ENCODE measurements at places on chromosomes 6 and 20. TPM values are rescaled to one million over a fixed set of nuclear protein-coding genes. Genes with fewer than 3 reads are reported as not detected.

- no peak for DNase-seq
Observed at GRCh38 chr6:87291883-87292282, 30.5 kb upstream of the SMIM8 start.

DNA sequence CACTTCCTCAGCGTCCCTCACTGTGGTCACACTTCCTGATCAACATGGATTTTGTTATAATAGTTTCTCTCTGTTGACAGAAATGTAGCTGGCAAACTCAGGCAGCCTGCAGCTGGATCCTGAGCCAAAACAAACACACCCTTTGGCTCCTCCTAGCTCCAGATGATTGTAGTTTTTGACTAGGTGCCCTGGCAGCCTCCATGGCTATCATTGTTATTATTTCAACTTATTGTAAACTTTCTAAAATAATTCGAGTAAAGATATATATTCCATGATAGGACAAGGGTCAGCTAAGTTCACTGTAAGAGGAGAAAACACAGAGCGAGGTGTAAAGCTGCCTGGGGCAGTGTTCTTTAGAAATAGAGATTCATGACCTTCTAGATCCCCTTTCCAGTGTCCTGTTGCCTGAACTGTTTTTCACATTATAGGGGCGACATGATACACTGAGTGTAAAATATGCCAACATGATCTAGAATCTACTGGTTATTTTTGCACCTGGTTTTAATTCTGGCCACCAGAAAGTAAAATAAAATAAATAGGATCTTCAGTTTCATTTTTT is 98.2 kb upstream of the HDGFL1 start:
- DNase-seq: no peak

DNA sequence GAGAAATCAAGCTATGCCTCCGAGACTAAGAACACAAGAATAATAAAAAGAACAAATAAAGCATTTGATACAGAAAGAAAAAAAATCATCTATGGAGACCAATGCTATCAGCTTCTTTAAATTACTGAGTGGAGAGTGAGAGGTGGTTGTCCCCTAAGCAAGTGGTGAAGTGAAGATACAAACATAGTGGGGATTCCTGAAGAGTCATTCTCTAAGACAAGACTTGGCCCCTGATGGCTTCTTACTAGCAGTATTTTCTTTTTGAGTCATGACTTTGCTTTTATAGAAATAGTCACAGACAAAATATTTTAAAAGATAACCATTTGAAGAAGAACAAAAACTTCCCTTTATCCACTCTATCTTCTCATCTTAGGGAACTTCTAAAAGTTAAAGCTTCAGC is 261.4 kb upstream of the PRDM1 start:
- DNase-seq: no peak

Gene MOG
- polyA plus RNA-seq: not detected

DNA sequence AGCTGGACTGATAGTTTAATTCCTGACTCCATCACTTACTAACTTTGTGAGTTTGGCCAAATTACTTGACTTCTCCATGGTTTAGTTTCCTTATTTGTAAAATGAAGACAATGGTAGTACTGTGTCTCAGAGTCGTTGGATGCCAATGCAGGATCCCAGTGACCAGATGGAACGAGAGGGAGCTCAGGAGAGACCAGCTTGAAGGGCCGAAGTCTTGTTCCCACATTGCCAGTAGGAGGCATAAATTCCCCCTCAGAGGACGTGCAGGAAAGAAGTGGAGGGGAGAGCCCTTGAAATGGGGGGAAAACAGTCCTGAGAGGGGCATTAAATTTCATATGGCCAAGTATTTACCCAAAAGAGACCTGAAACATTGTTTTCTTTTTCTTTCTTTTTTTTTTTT is 2.1 kb upstream of the MUC22 start:
- no peak for DNase-seq

Gene POLH
- 10.1 TPM for polyA plus RNA-seq

Gene SMLR1
- 0.10 TPM for polyA plus RNA-seq

DNA sequence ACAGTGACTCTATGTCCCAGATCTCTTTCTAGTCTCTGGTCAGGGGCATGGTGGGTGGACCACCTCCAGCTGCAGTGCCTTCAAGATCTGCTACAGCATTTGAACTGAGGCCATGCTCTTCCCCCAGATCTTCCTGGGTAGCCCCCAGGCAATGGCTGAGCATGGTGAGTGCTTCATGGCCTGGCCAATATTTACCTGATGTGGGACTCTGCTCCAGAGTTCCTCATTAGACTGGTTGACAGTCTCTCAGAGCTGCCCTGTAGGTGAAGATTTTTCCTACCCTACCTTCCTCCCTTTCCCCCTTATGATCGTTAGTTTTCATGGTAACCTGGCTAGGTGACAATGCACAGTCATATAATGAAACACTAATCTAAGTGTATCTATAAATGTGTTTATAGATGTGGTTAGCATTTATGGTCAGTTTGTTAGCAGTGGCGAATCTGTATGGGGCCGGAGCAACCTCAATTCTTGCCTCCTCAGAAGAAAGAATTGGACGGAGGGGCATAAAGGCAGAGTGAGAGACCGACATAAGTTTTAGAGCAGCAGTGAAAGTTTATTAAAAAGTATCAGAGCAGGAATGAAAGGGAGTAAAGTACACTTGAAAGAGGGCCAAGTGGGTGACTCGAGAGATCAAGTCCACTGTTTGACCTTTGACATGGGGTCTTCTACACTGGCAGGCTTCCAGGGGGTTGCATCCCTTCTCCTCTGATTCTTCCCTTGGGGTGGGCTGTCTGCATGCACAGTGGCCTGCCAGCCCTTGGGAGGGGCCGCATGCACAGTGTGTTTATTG is 256.3 kb downstream of the CD83 start:
- no peak for DNase-seq

Gene MEP1A
- not detected for polyA plus RNA-seq

DNA sequence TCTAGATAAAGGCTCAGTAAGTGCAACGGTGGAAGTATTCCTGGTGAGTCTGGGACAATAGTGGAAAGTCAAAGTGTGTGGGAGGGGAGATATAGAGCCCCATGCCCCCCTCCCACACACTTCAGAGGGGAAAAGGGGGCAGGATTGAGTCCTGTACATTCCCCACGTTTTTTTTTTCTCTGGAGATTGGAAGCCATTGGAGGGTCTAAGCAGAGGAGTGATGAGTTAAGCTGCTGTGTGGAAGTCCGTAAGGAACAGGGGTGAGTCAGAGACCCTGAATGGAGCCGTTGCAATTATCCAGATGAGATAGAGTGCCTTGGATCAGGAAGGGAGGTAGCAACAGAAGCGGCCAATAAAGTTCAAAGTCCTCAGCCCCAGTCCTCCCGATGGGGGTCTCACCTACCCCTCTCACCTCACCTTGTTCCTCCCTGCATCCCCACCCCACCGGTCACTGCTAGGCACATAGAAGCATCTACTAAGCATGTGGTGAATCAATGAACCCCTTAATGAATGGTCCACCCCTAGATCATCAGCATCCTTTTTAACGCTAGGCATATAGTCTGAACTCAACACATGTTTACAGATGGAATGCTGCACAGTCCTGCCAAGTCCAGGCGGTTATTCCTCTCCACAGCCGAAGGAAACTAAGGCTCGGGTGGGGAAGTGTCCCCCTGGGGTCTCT is 662 bp upstream of the SLC9A8 start:
- DNase-seq: no peak

- DNase-seq: no peak
Observed at GRCh38 chr6:141301779-141302178, 830.9 kb upstream of the GJE1 start.

Gene BPIFB2
- not detected for polyA plus RNA-seq

Gene SLC22A1
- 0.85 TPM for polyA plus RNA-seq

DNA sequence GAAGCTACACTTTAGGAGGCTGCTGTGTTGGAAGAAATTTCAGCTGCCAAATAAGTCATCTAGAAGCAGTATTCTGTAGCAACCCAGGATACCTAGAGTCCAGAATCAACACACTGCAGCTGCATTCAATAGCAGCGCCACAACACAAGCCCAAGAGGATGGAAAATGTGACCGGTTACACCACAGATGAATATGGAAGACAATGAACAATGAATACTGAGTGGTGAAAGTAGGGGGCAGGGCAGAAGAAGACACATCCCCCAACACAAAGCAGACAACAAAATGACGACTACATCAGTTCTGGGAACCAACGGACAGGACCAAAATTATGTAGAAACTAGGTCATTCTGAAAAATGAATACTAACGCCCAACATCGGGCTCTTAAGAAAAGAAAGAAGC is 38.2 kb downstream of the KIF6 start:
- no peak for DNase-seq

GRCh38 chr20:34824452-34824805 is 1.0 kb downstream of the NCOA6 start:
- no peak for DNase-seq

DNA sequence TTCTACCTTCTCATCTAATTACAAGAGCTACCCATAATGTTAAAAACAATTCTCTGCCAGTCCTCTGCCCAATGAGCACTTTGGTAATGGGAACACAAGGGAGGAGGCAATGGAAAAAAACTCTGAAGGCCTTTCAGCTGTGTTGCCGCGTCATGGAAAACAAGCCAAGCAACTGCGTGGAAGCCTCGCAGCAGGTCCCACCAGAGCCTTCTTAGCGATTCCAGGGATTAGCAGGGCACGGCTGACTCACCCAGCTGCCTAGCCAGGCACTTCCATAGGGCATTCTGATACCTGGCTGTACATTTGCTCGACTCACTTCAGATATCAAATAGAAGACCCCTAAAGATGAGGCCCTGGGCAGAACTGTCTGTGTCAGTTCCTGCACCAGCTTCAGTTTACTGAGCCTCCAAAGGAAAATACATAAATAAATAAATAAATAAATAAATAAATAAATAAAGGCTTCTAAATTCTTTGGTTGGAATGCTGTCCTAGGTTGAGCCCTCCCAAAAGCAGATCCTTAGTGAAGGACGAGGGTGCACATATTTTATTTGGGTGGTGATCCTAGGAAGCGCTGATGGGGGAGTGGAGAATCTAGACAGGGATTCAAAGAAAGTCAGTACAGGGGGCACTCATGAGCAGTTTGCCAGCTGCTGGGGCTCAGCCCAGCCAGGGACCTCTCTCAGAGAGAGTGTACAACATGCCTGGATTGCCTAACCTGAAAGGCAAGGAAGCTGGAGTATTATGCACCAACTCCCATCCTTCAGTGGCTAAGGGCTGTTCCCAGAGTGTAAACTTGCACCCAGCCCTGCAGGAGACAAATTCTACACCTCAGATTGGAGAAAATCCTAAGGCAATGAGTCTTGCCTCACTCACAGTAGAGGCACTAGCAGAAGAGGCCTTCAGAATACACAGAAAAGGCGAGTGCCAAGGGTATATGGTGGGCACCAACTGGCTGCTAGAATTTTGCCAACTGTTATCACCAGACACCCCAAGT is 18.2 kb downstream of the SNAP25 start:
- no peak for DNase-seq

GRCh38 chr6:16338577-16339264 is 100.3 kb downstream of the GMPR start:
- DNase-seq: no peak

DNA sequence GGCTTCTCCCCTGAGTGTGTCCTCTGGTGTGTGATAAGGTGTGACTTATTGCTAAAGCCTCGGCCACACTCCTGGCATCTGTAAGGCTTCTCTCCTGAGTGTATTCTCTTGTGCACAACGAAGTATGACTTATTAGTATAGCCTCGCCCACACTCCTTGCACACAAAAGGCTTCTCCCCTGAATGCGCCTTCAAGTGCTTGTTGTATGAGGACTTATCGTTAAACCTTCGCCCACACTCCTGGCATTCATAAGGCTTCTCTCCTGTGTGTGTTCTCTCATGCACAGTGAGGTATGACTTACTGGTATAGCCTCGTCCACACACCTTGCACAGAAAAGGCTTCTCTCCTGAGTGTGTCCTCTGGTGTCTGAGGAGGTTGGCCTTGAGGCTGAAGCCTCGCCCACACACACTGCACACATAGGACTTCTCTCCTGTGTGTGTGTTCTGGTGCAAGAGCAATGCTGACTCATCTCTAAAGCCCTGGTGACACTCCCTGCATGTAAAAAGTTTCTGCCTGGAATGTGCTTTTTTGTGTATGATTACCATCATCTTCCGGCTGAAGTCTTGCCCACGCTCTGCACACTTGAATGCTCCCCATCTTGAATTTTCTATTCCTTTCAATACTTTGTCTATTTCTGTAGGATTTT is 20.4 kb downstream of the ZNF337 start:
- DNase-seq: no peak

Measured in forelimb muscle (tissue), 1 donor.